ENCODE measurements at places on chromosomes 4 and X.
A peak's percentile ranks its signal among the peaks of the same experiment; 100 is the strongest.

DNA sequence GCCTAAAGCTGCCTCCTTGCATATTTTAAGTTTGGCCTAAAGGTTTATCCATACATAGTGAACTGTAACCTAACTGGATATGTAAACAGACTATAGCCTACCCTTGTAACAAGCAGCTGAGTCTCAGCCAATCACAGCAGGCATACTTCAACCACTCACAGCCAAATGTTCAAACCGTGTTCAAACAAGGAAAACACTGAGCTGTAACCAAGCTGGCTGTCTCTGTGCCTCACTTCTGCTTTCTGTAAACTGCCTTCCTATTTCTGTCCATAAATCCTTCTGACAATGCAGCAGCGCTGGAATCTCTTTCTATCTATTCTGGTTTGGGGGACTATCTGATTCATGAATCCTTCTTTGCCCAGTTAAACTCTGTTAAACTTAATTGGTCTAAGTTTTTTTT is 16.4 kb downstream of the DSPP start:
- no peak for DNase-seq

DNA sequence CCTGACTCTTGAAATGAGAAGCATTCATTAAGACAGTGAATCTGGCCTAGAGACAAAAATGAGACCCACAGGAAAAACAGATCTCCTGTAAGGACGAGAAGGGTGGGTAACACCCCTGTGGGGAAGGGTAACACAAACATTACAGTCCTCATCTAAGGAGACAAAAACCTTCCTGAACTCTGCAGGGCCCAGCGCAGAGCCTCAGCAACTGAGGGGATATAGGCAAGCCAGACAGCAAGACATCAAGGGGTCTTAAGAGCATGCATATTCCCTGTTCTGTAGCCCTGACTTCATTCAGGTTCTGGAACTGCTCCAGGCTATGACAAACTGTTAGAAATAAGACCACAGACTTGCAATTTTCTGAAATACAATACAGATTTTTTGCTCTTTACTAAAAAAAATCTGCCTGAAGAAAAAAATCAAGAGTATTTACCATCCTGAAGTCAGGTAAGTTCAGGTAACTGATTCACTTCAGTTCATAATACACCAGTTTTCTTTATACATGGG is 15.5 kb downstream of the COX18 start:
- no peak for DNase-seq

DNA sequence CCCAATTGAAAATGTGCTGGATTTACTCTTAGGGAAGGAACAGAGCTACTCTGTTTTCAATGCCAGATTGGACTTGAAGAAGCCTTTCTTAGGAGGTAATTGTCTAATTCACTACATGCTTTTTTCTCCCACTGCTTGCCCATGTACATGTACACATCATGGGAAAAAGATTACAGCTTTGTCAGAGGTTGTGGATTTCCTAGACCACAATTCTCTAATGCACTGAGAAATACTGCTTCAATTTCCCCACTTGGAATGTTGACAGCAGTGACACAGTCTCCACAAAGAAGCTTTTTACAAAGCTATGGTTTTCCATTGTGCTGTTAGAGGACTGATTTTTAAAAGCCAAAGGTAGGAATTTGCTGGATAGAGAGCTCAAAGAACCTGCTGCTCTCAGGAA is 19.5 kb downstream of the ZAR1 start:
- no peak for DNase-seq

DNA sequence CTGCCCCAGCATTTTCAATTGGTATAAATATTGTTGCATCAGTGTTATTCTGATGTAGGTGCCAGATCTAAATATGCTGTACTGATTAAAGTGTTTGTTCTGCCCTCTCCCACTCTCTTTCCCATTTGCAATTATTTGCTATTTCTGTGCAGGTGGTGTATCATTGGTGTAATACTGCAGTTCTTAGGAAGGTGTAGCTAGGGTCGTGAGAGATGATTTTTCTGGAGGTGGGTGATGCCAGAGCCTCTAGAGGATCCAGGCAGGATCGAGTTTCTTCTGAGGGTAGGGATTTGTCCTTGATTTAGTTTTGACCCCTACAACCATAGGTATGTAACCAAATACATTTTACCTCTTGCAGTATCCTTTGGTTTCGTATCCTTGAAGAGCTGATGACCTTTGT is 1.9 kb downstream of the SMAD1 start:
- DNase-seq, result no peak

GRCh38 chrX:21632027-21632426 is 26.1 kb downstream of the KLHL34 start:
- no peak for DNase-seq

DNA sequence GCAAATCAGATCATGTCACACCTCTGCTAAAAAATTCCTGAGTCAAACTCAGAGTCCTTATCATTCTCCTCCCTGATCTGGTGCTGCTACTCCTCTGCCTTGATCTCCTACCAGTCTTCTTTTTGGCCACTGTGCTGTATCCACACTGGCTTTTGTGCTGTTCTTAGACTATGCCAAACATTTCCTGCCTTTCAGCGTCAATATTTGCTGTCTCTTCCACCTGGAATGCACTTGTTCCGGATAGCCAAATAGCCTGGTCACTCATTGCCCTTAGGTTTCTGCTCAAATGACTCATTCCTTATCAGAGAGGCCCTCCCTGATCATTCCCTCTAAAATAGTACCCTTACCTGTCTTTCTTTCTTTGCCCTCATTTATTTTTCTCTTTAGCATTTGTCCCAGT is 24.4 kb upstream of the RP2 start:
- DNase-seq, result no peak

- no peak for DNase-seq
Measured at GRCh38 chr4:43244688-43245382, 352.3 kb downstream of the GRXCR1 start.

GRCh38 chr4:126267689-126268088 is 952.9 kb downstream of the FAT4 start:
- no peak for DNase-seq

- DNase-seq, result peak; percentile 4
Measured at GRCh38 chr4:53748328-53748772, 157.1 kb upstream of the LNX1 start.

GRCh38 chr4:187668526-187669082 is 327.0 kb upstream of the ZFP42 start:
- DNase-seq, result no peak

GRCh38 chr4:102598762-102599374 is 97.7 kb downstream of the NFKB1 start:
- peak; percentile 24 for DNase-seq

GRCh38 chr4:76007089-76007862 is at the start of gene CXCL9:
CXCL9 (minus strand) TSS chr4:76007509; CDS start chr4:76007449, 60 bp downstream.
- DNase-seq, result no peak

DNA sequence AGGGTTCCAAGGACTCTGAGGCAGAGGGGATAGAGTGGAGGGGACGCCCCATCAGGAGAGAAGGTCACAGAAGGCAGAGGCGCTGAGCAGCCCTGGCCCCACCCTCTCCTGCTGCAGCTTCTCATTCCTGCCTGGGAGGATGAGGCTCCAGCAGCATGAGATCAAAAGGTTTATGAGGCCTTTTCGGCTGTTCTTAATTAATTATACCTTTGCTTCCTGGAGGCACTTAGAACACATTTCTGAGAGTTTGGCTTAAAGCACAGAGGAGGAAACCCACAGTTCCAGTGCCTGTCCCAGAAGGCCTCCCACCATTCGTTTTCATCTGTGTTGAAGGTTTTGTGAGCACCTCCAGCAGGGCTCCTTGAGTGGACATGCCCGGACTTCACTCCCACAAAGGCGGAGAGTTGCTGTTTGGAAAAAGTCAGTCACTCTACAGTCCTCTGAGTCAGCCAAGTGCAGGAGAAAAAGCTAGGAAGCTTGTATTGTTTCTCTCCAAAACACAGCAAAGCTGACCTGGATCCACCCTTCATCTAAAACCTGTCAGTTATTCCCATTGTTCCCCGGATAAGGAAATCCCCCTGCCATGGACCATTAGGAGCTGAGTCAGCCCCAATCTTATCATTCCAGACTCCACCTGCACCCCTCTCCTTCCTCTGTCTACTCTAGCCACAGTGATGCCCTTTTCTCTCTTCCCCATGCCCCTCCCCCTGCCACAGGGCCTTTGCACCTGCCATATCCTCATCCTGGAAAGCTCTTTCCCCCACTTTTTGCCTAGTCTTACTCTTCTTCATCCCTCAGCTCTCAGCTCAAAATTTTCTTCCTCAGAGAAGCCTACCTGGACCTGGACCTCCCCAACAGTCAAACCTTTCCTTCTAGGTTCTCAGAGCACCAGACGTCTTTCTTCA is 276.8 kb downstream of the FBXW7 start:
- DNase-seq, result no peak

DNA sequence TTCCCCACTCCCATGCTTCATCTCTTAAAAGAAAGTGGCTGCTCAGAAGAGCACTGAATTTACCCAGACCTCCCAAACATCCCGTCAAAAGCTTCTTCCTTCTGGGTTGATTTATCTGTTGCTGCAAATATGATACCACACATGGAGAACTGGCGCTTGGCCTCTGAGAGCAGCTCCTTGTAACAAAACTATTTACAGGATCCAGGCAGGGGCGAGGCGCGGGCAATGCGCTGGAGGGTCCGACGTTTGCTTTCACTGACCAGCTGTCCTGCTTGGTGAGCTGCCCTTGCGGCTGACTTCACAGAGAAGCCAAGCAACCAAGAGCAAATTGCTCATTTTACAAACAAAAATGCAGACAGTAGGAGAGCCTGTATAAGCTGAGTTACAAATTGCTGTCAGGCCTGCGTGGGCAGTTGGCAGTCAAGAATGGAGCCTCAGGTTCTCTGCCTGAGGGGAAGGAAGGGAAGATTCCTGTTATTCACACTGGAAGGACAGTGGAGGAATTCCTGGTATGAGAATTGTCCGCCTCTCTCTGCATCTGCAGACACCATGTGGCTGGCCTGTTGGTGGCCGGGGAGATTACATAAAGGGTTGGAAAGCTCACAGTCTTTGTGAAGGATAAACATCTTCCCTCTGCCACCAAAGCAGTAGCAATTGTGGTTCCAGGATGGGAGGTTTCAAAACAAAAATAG is 192.2 kb upstream of the LEF1 start:
- DNase-seq, result no peak

GRCh38 chr4:40492691-40493090 is 137.0 kb downstream of the RBM47 start:
- DNase-seq, result no peak

- no peak for DNase-seq
Measured at GRCh38 chr4:169198167-169198566, 72.6 kb downstream of the SH3RF1 start.

DNA sequence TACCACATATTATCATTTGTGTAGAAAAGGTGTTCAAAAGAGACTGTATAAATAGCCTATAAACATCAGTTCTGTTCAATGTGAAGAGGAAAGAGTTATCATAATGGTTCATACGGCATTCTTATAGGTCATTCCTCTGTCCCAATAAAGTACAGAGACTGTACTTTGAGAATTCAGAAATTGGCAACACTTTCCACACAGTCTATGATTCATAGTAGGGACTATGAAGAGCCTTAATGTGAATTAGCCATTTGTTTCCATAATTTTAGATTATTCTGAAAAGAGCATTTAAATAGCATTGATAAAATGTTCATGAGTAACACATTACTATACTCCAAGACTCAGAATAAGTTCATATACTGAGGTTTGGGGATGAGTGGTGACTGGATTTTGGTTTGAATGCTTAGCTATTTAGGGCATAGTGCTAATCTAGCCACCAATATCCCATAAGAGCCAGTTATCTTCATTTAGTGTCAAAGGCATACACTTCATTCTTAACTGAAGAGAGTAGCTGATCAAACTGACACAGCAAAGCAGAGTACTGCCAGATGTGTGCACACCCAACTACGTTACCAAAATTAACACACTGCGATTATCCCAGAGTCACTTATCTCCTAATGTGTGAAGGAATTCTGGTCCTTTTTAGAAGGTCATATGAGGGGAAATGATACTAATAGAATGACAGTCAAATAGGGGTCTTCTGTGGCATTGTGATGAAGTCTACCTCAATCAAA is 10.2 kb downstream of the ANK2 start:
- DNase-seq, result no peak

DNA sequence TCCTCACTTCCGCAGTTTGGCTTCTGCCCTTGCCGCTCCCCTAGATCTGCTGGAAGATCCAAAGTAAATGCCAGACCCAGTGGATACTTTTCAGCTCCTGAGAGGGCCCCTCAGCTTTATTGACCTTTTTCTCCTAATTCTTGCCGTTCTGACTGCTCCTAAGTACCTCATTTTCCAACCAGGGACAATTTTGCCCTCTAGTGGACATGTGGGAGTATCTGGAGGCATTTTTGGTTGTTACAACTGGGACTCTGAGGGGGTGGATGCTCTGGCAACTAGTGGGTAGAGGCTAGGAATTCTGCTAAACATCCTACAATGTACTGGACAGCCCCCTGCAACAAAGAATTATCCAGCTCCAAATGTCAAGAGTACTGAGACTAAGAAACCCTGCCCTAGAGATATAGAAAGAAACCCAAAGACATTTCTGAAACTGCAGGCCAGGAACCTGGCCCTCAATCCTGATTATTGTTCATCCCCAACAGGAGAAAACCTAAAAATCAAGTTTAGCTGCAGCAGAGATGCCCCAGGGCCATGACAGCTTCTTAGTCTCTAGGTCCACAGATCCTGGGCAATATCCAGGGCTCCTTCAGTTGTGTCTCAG is 3.4 kb downstream of the TEX13B start:
- DNase-seq, result no peak

GRCh38 chr4:114217150-114217817 is 237.8 kb upstream of the ARSJ start:
- DNase-seq, result no peak

GRCh38 chrX:4670606-4671005 is 957.2 kb upstream of the PRKX start:
- DNase-seq, result no peak

DNA sequence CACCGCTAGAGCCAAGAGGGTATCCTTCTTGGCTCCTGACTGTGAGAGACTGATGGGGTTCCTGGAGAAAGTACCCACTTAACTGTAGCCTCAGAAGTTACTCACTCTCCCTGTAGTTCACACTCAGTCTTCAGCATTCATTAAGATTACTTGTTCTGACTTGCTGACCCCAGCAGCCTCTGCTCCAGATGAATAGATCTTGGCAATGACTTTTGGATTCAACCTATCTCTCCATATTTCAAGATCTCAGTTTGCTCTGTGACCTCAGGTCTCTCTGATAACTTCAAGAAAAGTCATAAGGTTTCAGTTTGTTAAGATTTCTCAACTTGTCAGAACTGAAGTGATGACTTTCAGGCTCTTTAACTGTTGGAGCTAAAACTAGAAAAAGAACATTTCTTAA is 825.6 kb downstream of the PCDH7 start:
- no peak for DNase-seq

DNA sequence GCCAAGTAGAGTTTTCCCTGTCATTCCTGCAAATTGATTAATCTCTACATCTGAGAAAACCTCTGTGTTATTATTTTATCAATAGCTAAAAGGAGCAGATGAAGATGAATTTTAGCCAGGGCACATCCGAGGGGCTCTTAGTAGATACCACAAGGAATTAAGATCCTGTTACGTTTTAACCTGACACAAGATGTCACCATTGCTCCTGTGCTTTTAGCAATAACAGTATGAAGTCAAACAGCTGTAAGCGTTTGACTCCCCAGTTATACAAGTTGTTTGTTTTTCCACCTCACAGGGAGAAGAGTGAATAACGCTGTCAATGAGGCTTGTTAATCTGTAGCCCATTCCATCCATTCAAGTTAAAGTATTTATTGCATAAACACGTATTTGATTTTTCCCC is 76.0 kb upstream of the AP1S2 start:
- DNase-seq, result no peak

Measured in stimulated activated naive CD8-positive, alpha-beta T cell treated with anti-CD3 and anti-CD28 coated beads, Interleukin-15, Interleukin-2, amounts not matched to agents 100 U/mL and 50 U/mL, for 24 hours (primary cell).